AG08396 (cell line): ENCODE measurements at places on chromosomes 2 and 18.

DNA sequence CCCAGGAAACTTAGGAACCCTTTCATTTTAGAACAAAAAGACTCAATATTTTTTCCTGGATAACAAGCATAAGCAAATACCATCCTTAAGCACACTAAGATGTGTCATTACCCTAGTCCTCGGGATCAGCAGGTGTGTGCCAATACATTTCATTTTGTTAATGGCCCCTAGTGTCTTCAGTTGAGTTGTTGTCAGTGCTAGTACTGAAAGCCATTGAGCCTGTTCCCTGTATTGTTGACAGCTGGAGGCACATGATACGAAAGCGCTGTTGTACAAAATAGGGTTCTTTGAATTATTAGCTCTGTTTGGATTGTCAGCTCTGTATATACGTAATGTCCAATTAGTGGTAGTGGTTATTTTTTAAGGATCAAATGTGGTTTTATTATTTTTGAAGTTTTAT, 29.5 kb downstream of the VAPA start:
- DNase-seq, result no peak

DNA sequence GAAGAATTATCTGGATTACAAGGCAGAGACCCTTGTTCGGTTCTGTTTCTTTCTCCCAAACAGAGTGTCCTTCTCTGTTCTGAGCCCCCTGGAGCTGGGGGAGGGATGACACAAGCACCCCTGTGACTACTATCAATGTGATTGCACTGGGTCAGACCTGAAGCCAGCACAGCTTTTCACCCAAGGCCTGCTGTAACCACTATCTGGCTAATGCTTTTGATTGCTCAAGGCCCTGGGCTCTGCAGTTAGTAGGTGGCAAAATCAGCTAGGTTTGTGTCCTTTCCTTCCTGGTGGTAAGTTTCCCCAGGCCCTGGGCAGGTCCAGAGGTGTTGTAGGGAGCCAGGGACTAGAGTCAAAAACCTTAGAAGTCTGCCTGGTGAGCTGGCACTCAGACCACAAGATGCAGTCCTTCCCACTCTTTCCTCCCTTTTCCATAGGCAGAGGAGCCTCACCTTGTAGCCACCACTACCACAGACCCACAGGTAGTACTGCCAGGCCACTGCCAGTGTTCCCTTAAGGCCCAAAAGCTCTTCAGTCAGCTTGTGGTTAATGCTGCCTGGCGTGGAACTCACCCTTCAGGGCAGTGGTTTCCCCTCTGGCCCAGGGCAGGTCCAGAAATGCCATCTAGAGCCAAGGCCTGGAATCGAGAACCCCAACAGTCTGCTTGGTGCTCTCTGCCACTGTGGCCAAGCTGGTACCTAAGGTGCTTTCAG, 83.0 kb downstream of the FAM117B start:
- no peak for DNase-seq

DNA sequence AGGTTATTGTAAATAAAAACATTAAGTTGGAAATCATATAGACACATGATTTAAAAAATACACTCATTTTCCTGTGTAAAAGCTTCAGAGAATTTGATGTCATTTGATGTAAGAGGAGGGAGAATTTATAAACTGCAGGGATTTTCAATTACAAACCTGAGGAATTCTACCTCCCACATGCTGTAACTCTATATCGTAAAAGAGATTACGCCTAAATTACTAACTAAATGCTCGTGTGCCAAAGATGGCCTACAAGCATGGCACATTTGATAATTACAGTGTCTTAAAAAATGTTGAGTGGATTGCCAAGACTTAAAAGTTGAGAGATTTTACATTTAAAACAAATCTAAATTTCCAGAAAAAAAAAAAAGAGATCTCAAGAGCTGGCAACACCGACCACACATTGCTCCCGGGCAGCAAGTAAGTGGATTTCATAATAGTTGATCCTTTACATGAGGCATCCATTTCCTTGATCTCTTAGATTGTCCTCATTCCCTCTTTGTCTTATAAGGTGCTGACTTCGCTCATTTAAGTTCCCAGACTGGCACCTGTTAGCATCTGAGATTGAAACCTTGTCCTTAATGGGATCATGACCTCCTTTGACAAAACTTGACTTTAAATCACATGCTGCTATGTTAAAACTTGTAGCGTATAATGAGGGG, 840.3 kb upstream of the ZEB2 start:
- no peak for DNase-seq

DNA sequence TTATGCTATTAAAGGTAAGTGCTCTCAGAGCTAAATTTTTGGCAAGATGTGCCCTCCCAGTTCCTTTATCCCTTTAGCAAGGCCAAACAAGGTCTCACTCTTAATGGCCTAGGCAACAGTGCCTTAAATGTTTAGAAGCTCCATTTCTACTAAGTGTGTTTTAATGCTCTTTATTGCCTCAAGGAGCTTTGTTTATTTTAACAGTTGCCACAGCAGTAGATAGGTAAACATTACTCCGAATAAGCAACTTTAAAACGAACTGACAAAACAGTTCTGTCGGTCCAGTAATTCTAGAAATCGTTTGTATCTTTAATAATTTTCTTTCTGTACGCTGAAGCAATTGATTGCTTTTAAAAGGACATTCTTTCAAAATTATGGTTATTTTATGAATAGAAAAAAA, 74.5 kb downstream of the PIEZO2 start:
- no peak for DNase-seq

DNA sequence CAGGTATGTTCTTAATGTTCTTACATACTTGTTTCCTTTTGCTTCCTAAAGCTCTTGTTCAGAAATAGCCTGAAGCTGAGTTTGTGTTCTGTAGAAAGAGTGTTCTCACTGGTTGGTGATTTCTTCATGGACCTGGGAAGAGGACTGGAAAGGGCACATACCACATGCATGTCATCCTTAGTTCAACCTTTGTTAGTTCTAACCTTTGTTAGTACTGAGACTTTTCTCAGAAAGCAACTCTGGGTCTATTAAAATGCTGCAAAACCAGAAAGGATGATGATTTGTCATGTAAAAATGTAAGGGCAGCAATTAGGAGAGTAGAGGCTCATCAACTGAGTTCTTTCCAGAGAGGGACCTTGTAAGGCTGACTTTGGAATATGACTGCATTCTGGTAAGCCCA, 2.5 kb upstream of the FAP start:
- peak; percentile 14 for DNase-seq

- no peak for DNase-seq
Measured at GRCh38 chr2:241550616-241551580, 7.6 kb upstream of the BOK start.

GRCh38 chr2:33782395-33783230, 183.5 kb upstream of the FAM98A start:
- no peak for DNase-seq

- DNase-seq, result no peak
Measured at GRCh38 chr2:225002656-225003045, 39.6 kb downstream of the DOCK10 start.

- DNase-seq, result no peak
Measured at GRCh38 chr18:47403317-47403716, 151.9 kb upstream of the SKOR2 start.

DNA sequence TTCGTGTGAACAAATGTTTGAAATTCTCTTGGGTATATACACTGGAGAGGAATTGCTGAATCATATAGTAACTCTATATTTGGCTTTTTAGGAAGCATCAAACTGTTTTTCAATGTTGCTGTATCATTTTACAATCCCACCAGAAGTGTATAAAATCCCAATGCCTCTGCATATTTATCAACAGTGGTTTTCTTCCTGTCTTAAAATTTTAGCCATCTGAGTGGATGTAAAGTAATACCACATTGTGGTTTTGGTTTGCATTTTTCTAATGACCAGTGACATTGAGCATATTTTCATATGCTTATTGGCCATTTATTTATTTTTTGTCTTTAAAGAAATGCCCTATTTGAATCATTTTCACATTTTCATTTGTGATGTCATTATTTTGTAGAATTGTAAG, 22.8 kb upstream of the LRP1B start:
- no peak for DNase-seq

DNA sequence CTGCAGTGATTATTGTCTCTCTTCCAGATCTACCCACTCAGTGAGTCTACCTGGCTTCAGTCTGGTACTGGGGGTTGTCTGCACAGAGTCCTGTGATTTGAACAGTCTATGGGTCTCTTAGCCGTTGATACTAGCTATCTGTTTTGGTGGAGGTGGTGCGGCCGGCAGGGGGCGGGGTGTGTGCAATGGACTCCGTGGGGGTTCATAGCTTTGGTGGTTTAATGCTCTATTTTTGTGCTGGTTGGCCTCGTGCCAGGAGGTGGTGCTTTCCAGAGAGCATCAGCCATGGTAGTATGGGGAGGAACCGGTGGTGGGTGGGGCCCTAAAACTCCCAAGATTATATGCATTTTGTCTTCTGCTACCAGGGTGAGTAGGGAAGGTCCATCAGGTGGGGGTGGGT, 1120.1 kb upstream of the FAM98A start:
- no peak for DNase-seq

DNA sequence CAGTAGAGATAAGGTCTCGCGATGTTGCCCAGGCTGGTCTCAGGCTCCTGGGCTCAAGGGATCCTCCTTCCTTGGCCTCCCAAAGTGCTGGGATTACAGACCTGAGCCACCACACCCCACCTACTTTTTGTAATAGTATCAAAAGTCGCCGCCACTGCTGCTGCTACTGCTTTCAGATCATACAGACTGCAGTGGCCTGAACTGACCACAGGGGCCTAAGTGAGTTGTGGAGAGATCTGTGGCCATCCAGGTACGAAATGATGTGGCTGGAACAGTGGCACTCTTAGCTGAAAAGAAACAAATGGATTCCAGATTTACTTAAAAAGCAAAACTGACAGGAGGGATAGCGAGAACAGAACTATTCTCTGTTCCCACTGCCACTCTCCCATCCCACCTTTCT, 32.9 kb upstream of the POMC start:
- DNase-seq, result no peak

- DNase-seq, result no peak
Measured at GRCh38 chr18:5969355-5969988, 74.2 kb upstream of the TMEM200C start.

GRCh38 chr2:12034382-12034781, 287.9 kb downstream of the LPIN1 start:
- no peak for DNase-seq

DNA sequence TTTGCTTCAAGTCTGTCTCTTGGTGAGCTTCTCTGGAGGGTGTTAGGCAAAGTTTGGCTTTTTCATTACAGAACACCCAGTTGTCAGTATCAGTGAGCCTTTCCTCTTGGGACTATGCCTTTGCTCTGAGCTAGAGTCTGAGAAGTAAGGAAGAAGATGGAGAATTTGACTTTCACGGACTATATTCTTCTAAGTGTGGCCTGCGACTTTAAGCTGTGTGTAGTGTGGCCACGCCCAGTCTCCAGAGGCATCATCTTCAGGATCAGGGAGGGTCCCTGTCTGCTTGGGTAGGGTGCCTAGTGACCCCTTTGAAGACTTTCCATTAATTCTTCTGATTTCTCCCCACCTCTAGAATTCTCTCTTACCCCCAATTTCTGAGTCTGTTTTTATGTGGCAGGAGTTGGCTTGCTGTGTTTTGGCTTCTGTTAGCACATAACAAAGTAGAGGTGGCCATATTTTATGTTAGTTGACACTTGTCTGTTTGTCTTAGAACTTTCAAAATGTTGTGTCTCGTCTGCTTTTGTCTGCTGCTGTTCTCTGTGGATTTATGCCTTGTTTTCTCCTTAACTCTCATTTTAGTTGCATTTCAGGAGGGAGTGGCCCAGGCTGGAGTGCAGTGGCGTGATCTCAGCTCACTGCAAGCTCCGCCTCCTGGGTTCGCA, 8.6 kb downstream of the PLEKHB2 start:
- no peak for DNase-seq

DNA sequence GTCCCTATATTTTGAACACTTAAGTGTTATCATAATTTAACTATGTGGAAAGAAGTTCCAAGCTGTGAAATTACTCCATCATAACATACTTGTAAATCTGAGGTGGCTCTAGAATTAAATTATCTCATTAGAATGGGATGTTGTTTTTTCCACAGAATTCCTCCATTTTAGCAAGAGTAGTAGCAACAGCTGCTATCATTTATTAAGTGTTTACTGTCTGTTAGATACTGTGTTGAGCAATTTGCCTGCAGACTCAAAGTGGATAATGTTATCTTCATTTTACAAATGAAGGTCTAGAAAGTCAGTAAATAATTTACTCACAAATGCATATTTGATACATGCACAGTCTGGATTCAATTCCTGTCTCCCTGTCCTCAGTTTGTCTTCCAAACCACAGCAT, 504.8 kb upstream of the NRP2 start:
- DNase-seq, result no peak

DNA sequence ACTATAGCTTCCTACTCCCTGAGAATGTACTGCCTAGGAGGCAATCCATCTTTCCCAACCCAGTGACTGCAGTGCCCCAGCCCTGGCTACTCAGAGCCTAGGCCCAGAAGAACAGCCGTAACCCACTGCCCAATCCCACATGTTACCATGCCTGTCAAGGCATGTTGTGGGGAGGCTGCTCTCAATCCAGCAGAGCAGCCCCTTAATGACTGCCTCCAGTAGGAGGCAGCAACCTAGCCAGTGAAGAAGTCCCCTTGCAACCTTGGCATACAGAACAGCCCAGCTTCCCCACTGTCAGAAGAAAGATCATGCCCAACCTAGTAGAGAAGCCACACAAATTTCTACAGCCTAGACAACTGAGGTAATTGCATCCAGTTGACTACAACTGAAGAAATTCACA, 44.2 kb upstream of the CDH7 start:
- no peak for DNase-seq
